ENCODE measurements at places on chromosomes 2 and 18.

DNA sequence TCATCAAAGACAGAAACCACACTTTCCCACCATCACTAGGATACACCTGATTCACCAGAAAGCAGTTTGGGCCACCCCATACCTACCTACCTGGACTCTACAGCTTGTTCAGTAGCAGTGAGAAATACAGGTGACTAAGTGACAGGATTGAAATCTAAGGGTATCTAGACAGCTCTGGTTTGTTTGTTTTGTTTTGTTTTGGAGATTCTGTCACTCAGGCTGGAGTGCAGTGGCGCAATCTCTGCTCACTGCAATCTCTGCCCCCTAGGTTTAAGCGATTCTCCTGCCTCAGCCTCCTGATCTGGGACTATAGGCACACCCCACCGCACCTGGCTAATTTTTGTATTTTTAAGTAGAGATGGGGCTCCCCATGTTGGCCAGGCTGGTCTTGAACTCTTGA is 3.1 kb downstream of the TTC21B start:
- DNase-seq, result no peak

DNA sequence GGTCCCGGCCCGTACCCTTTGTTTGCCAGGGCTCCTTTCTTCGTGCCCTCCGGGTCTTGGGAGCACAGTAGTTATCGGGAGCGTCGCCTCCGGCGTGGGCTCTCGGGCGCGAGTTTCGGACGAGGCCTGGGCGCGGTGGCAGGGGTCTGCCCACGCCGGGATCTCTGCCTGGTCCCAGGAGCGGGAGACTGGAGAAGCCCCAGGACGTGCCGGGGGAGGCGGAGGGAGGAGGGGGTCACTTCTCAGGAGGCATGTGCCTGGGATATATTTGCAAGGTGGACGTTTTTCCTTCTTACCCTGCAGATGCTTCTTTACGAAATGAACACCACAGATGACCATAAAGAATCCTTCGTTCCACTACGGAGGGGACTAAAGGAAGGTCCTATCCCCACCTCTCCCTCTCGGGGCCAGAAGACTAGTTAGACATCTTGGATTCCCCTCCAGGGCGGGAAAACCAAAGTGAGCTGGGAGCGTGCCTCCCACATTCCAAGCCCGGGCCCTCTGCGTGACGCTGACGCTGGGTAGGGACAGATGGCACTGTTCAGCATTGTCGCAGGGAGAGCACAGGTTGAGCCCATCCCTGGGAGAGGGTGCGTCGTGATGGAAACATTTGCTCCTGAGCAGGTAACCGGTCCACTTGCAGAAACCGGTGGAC is 483 bp upstream of the FHL2 start:
- DNase-seq, result no peak

GRCh38 chr2:24586955-24587354 is 95.9 kb downstream of the NCOA1 start:
- no peak for DNase-seq

DNA sequence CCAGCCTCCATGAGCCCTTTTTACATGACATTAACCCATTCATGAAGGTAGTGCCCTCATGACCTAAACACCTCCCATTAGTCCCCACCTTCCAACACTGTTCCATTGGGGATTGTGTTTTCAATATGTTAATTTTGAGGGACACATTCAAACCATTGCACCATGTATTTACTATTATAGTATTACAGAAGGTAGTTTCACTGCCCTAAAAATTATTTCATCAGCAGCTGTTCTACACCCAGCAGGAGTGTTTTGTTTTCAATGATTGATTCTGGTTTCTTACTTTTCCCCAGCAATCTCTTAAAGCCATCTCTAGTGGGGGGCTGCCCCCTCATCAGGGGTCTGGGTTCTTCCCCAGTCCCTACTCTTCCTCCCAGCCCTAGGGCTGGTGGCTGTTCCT is 71.9 kb downstream of the CERS6 start:
- no peak for DNase-seq

DNA sequence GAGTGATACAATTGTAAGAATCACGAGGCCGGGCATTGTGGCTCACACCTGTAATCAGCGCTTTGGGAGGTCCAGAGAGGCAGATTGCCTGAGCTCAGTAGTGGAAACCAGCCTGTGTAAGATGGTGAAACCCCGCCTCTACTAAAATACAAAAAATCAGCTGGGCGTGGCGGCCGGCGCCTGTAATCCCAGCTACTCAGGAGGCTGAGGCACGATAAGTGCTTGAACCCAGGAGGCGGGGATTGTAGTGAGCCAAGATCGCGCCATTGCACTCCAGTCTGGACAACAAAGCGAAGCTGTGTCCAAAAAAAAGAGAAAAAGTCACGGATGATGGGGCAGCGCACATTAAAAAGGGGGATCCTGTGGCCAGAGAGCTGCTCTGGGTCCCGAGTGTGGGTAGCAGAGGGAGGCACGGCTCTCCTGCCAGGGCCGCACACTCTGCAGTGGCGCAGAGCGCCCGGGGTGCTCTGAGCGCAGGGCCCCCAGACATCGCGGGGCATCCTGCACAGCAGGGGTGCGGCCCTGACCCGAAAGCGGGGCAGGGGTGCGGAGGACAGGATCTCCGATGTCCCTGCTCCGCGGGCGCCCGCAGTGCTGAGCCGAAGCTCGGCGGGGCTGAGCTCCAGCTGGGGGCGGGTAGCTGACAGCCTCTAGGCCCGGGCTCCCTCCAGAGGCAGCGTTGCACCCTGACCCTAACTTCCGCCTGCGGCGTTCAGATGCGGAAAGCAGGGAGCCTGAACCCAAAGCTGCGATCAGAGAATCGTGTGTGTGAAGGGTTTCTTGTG is 30.4 kb upstream of the RAB6D start:
- DNase-seq, result no peak

DNA sequence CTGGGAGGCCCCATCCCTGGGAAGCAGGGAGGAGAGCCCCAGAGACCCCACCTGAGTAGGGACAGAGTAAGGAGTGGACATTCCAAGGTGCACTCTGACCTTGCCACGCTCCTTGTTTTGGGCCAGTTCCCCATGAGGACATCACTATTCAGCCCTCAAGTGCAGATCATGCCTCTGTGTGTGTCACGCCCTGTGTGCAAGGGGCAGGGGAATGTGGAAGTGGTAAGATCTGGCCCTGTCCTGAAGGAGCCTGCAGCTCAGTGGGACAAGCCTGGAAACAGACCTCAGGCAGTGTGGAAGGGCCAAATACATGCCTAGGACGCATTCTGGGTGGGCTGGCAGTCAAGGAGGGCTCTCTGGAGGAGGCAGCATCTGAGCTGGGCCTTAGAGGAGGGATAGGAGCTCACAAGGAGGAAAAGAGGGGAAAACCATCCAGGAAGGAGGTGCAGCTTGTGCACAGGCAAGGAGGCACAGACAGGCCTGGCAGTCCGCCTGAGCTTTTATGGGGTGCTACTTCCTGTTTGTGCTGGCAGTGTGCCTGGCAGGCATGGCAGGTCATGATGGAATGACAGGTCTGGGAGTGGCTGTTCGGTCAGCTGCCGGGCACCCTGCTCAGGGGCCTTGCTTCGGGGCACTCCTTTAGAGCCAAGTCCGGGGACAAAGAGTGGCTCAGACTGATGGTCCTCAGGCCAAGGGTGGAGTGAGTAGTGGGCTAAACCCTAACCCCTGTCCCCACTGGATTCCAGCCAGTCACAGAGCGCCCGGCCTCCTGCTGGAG is 3.3 kb downstream of the KLHL30 start:
- DNase-seq, result no peak

GRCh38 chr2:39547811-39548719 is 111.0 kb upstream of the MAP4K3 start:
- DNase-seq, result no peak

DNA sequence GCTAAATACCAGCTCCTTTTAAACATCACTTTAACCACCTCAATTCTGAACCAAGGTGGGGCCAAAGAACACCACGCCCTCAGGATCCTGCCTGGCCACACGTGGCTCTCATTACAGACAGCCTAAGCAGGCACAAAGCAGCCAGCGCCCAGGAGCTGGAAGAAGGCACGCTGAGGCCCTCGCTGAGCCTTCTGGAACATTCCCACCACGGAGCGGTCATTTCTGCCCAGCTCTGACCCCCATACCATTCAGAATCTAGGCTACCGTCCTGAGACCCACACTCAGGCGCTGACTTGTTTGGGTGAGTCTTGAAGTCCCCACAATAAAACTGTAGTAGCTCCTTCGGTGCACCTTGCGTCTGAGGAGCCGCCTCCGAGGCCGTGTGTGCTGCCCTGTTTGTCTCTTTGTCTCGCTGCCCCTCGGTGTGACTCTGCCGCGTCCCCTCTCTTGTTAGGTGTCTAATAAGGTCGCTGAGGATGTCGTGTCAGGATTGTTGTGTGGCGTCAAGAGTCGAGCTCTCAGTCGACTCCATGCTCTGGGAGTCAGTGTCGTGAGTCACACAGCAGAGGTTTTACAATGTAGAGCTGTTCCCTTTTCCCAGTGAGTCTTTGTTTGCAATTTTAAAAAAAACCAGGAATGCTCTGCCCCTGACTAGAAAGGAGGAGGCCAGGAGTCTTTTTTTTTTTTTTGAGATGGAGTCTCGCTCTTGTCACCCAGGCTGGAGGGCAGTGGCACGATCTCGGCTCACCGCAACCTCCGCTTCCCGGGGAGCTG is 242.4 kb downstream of the KLHL29 start:
- no peak for DNase-seq

- no peak for DNase-seq
These were observed 467.6 kb upstream of the CWC22 start for GRCh38 chr2:180474716-180475115.

DNA sequence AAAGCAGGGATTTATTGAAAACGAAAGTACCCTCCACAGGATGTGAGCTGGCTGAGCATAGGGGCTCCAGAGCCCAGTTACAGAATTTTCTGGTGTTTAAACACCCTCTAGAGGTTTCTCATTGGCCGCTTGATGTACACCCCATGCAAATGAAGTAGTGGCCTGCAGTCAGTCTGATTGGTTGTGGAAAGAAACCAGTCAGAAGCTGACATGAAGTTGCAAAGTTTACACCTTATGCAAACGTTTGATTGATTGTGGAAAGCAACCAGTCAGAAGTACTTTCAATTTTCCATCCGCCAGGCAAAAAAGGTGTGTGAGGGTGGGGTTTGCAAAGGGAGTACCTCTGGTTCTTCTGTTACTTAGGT is 62.3 kb downstream of the VWA3B start:
- DNase-seq, result no peak

DNA sequence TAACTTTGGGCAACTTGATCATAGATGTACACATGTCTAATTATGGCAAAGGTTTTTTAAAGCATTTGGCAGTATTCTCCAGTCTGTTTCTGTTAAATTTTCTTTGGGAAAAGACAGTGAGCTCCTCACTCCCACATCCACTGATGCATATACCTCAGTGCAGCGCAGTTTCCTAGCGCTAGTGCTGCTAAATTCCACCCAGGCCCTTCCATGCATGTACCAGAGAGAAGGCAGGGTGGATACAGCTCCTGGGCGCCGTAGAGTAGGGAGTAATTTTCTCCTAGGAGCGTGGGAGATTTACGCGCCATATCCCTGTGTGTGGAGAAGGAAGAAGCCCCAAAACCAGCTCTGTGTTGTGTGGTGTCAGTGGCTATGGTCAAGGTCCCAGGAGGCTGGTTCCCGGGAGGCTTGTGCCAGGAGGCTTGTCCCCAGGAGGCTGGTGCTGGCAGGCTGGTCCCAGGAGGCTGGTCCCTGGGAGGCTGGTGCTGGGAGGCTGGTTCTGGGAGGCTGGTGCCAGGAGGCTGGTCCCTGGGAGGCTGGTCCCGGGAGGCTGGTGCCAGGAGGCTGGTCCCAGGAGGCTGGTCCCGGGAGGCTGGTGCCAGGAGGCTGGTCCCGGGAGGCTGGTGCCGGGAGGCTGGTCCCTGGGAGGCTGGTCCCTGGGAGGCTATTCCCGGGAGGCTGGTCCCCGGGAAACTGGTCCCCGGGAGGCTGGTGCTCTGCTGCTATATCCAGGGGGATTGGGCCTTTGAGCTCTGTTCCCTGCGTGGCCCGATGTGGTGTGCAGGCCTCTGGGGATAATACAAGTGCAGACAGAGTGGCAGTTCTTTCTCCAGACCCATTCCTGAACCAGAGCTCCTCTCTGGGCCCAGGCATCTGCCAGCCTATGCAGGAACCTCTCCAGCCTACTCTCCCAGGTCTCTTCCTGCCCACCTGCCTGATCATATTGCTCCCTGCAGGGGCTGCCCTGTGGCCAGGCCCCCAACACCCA is 161.2 kb downstream of the SEPTIN10 start:
- DNase-seq, result no peak

GRCh38 chr2:105610576-105611332 is 134.0 kb upstream of the NCK2 start:
- no peak for DNase-seq

- no peak for DNase-seq
These were observed 10.3 kb downstream of the STAMBP start for GRCh38 chr2:73838889-73839534.

- peak; percentile 33 for DNase-seq
These were observed 19.1 kb downstream of the CAPG start for GRCh38 chr2:85390941-85391669.

- DNase-seq, result no peak
These were observed 30.2 kb downstream of the TGFBRAP1 start for GRCh38 chr2:105299290-105299689.

All from stimulated activated CD8-positive, alpha-beta memory T cell treated with anti-CD3 and anti-CD28 coated beads, Interleukin-2, amount 100 ng/mL, for 1 hour (primary cell).